ENCODE measurements at places on chromosomes 16 and 17.

- DNase-seq = no peak
These were observed 74.7 kb upstream of the CDH11 start for GRCh38 chr16:65196420-65197075.

DNA sequence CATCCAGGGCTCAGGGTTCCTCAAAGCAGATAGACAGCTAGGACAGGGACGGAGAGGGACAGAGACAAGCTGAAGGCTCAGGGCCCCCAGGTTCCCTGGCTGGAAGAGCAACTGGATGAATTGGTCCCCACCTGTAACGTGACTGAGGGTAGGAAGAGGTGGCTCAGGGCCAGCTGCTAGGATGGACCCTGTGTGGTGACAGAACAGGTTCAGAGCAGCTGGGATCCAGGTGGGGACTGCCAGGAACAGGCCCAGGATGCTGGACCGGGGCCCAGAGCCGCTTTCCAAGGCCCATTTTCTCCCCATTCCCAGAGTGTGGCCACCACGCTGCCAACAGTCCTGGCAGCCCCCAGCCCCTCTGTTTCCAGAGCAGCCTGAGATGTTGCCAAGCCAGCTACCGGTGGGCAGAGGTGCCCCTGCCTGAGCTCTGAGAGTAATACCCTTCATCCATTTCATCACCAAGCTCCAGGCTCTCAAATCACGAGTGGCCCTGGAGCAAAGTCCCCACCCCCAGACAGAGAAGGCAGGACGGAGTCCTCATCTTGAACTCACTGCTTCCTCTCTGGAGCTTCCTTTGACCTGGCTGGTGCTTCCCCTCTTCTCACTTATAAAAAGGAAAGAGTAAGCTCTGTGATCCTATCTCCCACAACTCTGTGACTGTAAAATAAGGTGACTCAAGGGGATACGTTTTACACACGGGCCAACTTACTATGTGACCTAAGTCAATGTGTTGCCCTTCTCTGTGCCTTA is 79.6 kb downstream of the TMEM132E start:
- DNase-seq = no peak

GRCh38 chr17:8935191-8935590 is 30.3 kb downstream of the PIK3R5 start:
- DNase-seq = no peak

DNA sequence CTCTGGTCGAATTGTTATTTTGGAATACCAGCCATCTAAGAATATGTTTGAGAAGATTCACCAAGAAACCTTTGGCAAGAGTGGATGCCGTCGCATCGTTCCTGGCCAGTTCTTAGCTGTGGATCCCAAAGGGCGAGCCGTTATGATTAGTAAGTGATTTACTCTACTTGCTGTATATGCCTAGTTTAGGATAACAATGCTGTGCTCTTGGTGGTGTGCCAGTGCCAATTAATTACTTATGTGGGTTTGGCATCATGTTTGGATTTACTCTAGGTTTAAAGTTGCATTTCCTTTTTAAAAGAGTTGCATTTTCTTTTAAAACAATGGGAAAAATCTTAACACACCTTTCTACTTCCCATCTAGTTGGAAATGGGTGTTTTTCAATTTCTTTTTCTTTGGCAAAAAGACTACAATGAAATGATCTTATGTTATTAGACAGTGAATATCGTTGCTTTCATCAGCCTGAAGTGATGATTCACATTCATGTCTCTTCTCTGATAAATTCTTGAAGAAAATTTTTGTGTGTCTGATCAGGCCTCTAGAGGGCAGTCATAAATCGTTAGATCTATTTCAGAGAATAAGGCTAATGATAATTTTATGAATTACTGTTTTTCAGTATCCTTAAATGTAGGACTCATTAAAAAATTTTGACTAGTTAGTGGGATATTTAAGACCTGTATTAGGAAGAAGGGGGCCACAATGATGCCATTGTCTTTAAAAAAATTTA is 5.6 kb downstream of the SF3B3 start:
- no peak for DNase-seq

DNA sequence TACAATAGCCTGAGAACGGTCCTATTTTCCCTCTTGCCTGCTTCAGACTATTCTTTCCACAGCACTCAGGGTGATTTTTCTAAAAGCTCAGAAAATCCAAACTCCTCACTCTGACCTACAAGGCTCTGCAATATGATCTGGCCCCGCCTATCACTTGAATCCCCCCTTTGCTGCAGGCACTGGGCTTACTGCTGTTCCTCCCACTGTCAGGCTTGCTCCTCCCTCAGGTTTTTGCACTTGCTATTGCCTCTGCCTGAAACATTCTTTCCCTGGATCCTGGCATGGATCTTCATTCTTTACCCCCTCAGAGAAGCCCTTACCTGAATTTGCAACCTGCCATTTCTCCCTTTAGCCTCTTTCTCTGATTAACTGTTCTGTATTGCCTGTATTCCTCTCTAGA is 52.3 kb downstream of the RPGRIP1L start:
- DNase-seq = no peak

DNA sequence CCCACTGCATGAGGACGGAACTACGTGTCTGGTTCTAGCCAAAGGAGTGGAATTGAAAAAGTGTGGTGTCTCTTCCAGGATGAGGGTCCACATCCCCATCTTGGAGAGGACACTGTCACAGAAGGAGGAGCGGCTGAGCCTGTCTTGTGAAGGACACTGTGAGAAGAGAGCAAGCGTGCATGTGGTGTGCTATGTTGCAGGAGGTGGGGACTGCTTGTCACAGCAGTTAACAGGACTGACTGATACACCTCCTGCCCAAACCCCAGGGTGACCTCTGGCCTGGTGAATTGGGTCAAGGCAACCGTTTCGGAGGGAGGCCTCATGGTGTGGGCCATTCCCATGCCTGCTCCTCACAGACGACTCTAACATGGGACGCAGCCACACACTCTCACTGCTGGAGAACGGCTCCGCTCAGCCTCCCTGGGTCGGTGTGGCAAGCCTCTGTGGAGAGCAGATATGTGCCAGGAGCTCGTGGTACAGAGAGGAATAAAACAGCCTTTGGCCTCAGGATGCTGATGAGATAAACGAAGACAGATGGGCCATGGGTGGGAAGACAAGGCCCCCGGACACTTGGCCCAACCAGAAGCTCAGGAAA is 56.4 kb upstream of the RBFOX3 start:
- no peak for DNase-seq
